ENCODE measurements at places on chromosomes 7 and 10. TPM values are rescaled to one million over a fixed set of nuclear protein-coding genes. Genes with fewer than 3 reads are reported as not detected.

DDC gene
- total RNA-seq = not detected

DNA sequence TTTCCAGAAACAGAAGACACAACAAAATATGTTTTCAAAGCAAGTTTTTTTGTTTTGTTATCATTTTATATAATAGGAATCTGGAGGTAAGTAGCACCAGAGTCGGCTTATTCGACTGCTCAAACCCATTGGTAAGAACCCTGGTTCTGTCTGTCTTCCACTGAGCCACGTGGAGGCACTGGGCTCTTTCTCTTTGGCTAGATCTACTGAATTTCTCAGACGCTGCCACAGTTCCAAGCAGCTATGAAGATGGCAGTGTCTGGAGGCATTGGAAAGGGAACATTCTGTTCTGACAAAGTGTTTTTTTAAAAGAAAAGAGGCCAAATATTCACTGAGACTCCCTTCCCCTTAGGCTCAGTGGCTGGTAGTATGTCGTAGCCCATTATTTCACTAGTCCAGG is 338.8 kb downstream of the NRG3 start:
- no peak for DNase-seq

DNA sequence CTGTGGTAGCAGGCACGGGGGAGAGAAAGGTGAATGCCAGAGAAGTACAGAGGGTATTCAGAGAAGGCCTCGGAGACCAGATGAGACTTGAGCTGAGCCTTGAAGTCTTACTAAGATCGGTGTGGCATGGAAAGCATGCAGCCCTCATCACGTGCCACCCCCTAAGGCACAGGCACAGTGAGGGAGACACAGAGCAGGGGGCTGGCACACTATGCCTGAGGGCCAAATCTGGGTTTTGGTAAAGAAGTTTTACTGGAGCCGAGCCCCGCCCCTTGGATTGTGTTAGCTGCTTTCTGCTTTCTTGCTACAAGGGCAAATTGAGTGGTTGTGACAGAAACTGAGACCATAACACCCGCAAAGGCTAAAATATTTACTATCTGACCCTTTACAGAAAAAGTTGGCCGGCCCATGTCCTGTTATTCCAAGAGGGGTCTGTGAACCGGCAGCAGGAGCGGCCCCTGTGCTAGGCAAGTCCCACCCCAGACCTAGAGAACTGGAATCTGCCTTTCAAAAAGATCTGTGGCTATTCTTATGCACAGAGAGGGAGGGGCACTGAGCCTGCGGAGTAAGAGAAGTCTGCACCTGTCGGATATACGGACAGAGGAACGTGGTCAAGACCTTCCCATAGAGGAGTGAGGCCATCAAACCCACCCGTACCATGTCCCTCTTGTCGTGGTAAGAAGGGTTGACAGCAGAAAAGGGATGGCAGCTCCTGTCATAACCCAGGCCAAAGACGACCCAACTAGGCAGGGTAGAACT is 109.3 kb upstream of the RHEB start:
- H3K4me1 ChIP-seq = no peaks in the 10 kb centered on the region
- H3K4me3 ChIP-seq = no peak overlapping the region
- no peak for DNase-seq
- H3K36me3 ChIP-seq = no peaks in the 10 kb centered on the region

PTPRE gene
- total RNA-seq = 24.9 TPM

DNA sequence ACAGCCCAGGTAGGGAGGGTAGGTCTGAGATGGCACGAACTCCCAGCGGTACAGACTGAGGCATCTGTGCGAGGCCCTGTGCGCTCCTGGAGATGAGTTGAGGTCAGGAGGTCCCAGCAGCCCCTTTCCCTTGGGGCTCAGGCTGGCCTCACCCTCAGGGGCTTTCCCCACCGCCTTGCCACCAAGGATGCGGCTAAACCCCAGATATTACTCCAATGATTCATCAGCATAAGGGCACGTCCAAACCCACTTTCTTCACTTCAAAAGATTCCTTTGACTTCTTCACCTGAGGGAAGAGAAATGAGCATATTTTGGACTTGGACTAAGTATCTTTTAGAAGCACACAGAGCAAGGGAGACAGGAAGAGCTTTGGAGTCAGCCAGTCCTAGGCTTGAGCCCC is 20.3 kb downstream of the UROS start:
- DNase-seq = no peak
- no peak overlapping the region for H3K4me3 ChIP-seq
- no peaks in the 10 kb centered on the region for H3K36me3 ChIP-seq

GRCh38 chr7:144069511-144069910 is at the start of gene OR2A25:
Gene OR2A25 (plus strand): TSS chr7:144069811. CDS start chr7:144074220, 4,409 bp downstream.
- no peak within 1 kb of the TSS for H3K27ac ChIP-seq
- H3K4me3 ChIP-seq = no peak within 1 kb of the TSS
- no peaks in the 10 kb centered on the region for H3K36me3 ChIP-seq
- no peaks in the 10 kb centered on the region for H3K27me3 ChIP-seq

All from esophagus squamous epithelium (tissue), 5 donors.